ENCODE measurements at places on chromosomes 1 and 21.

- no peak for DNase-seq
Measured at GRCh38 chr1:226979517-226980121, 39.5 kb downstream of the COQ8A start.

DNA sequence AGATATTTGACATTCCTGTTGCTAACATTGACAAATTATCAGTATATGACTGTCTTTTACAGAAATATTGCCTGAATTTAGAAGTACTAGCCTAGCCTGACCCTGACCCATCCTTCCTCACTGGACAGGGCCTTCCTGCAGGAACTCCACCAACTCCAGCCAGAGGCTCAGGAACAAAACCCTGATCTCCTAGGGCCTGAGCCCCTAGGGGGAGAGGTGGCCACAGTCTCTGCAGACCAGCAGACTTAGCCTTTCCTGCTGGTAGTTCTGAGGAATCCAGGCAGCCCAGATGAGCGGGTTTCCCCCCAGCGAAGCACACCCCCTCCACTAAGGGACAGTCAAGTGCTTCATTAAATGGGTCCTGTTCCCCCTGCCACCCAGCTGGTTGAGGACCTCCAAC is 44.3 kb upstream of the LRIF1 start:
- no peak for DNase-seq

DNA sequence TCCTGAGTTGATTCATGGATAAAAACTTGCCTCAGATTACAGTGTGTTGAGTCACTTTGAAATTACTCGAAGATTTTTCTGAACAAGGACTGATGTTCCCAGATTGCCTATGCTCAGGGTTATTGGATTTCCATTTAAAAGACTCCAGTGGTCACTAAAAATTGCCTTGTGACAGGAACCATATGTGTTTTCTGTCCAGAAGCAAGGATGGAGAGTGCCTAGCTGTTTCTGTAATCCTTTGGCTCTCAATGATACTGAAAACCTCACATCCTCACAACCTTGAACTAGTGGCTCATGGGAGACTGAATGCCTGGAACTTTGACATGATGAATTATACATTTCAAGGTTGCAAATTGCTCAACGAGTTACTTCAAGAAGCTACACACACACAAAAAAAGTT is 1271.8 kb downstream of the BRINP3 start:
- no peak for DNase-seq

DNA sequence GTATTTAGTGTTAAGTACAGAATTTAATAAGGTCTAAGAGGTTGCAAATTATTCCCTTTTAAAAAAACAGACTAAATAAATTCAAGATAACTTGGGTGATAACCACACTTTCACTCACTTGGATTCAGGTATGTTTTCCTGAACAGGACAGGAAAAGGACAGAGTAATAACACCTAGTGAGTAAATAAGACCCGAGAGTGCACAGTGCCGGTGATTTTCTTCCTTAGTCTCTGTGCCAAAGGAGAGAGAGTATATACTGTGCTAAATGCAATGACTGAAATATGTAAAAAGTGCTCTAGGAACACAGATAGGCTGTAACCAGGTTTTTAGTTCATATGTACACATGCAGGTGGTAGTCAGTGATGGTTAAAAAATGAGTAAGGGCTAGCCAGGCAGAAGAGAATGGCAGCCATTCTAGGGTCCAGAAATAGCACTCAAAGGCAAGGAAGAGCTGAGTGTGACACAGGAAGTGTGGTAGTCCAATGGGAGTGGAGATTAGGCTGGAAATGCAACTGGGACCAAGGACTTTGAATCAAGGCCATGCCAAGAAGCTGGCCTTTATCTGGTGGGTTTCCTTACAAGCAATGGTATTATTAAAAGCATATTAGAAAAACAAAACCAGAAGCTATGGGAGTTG is 58.1 kb downstream of the NRIP1 start:
- DNase-seq: no peak

DNA sequence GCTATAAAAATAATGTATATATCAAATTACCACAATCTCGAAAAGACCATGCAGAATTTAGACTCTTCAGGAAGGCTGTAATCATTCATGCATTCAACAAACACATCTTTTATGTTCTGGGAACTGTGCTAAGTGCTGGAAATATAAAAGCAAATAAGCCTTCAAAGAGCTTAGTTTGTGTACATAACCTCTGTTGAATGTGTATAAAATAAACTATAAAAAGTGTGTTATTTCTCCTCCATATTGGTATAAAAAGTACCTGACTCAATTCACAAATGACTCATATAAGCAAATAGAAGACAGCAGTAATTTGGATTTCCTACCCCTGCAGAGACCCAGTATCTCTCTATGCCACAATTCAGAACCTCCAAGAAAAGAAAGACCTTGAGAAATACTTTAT is 36.8 kb downstream of the RAB3GAP2 start:
- no peak for DNase-seq

GRCh38 chr1:51534447-51534846 is 15.4 kb upstream of the EPS15 start:
- no peak for DNase-seq

- DNase-seq: no peak
Measured at GRCh38 chr1:152000964-152001630, 7.4 kb upstream of the S100A10 start.

DNA sequence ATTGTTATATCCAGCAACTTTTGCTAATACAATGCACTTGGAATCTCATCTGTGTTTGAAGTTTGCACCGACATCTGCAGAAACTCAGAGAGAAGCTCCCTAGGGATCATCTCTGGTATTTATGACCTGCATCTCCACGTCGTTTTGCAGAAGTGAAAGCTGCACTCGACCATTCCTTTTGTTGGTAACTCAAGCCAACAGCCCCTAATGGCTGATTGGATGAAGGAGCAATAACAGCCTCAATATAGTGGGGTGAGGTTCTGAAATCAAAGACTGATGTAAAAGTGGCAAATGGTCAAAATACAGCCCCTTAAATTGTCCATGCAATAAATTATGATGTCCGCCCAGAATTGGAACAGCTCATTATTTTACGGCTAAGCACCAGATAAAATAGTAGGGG is 344.2 kb upstream of the KAZN start:
- DNase-seq: no peak

DNA sequence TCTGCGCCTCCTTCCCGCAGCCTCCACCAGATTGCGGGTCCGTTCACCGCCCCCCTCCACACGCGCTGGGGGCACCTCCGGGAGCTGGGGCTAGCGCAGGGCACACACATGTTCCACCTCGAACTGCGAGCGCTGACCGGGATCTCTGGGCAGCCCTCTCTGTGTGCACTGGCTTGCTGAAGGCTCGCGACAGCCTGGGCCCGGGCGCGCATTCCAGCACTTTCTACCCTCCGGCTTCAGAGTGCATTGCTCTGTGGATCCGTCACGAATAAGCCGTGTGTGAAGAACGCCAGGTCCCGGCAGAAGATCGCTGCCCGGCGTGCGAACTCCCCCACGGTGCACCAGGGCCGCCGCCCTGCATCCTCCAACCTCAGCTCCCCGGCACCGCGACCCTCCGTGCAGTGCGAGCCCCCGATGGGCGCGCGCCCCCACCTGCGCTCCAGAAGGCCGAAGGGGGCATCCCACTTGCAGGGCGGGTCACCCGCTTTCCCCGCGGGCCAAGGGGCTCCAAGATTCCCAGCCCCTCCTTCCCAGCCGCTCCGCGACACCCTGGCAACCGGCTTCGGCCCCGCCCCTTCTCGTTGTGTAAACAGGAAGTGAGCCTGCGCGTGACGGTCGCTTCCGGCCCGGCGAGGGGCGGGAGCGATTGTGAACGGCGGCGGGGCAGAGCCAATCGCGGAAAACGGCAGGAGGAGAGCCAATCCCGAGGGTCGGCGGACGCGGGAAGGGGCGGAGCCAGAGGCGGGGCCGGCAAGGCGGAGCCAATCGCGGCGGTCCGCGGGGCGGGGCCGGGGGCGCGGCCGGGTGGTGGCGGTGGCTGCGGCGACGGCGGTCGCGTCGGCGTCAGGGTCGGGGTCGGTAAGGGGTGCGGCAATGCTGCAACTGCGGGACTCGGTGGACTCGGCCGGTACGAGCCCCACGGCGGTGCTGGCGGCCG is at the start of gene TPRG1L:
Gene TPRG1L, plus strand, starts transcription at position 816 of the 937 bp plus-strand sequence. Its CDS starts 58 bp downstream, at position 874.
- DNase-seq: peak; percentile 89

DNA sequence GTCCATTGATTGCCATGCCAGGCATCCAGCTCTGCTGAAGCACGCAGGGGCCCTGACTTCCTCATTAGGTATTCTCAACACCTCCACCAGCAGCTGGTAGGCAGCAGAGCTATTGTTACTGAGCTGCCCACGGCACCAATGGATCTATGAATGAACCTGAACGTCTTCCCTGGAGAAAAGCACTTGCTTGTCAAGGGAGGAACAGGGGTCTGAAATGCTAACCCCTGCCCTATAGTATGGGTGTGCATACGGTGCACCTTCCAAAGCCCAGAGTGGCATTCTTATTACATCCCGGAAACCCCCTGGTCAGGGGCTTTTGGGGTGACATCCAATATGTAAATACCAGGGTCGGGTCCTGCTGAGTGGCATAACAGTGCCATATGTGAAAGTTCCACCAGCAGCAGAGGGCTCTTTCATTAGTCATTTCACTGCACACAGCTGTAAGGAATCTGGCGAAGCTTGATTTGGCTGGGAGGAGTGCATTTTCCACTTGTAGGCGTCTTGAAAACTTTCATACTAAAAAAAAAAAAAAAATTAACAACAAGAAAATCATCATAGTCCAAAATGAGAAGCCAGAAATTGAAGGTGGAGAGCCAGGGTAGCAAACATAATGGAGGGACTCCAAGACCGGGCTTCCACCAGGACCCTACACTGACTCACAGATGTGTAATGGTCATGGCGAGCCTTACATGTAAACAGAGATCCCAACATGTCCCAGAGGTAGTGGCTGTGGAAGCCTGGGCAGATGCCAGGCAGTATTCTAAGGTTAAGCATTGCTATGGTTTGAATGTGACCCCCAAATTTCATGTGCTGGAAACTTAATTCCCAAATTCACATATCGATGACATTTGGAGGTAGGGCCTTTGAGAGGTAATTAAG is 58.8 kb upstream of the PRDX6 start:
- no peak for DNase-seq

GRCh38 chr21:35229290-35229689 is 180.2 kb upstream of the RUNX1 start:
- DNase-seq: no peak

- DNase-seq: no peak
Measured at GRCh38 chr1:245510144-245510543, 355.4 kb downstream of the KIF26B start.

DNA sequence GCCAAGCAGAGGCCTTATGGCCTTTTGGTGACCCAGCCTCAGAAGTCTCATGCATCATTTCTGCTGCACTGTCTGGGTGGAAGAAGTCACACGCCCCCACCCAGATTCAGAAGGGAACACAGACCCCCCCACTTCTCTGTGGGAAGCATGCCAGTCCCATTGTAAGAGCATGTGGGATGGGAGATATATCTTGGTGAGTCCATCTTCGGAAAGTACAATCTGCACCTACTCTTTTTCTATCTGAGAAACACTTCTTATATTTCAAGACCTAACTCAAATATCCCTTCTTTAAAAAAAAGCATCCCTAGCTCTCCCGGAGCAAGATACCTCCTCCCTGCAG is 159.6 kb upstream of the FGGY start:
- no peak for DNase-seq

DNA sequence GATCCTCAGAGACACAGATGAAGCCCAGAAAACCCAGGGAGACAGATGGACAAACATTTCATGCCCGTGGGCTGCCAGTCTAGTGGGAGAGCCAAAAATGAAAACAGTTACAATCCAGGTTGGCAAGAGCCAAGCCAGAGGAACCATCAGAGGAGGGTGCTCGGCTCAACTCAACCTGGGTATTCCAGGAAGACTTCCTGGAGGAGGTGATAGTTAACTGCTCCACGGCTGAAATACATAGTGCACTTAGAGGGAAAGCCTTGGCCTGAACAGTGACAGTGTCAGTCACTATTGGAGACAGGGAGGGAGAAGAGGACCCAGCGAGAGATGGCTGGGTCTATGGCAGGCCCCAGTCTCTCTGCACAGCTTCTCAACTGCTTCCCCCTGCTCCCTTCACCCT is 1.9 kb downstream of the ARHGEF19 start:
- no peak for DNase-seq

DNA sequence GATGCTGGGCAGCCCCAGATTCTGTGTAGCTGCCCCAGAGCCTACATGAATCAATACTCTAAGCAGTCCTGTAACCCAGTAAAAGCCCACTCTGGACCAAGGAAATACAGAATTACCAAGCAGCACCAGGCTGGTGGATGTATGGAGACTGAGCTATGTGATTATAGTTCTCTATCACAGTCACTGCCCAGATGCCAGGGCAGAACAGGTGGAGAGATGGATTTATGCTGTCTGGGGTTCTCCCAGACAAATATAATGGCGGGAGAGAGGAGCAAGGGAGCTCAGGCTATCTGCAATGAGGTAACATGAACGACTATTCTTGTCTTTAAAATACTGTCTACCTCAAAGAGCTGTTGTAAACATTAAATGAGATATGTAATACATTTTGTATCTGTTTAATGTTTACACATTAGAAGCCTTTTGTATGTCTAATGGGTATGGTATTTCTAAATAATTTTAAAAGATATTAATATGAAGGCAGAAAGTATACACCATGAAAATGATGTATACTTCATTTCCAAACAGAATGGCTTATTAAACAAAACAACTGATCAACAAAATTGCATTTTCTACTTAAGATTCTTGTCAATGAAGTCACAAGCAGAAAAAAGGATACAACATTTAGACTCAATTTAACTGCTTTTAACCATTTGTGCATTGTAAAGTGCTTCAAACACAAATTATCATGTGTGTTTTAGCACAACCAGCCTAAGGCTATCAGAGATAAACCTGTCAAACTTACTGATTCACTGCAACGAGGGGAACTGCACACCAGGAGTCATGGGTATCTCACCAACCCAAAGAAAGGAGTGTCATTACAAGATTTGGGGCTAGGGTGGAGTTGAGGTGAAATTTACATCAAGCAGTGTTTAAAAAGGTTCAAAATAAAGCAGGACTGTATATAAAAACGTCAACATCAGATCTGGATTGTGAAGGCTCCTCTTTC is 3.0 kb downstream of the SDE2 start:
- no peak for DNase-seq

- DNase-seq: no peak
Measured at GRCh38 chr21:31900121-31900895, 27.5 kb downstream of the HUNK start.

GRCh38 chr1:89254658-89255287 is 17.9 kb downstream of the GBP5 start:
- DNase-seq: peak; percentile 88

DNA sequence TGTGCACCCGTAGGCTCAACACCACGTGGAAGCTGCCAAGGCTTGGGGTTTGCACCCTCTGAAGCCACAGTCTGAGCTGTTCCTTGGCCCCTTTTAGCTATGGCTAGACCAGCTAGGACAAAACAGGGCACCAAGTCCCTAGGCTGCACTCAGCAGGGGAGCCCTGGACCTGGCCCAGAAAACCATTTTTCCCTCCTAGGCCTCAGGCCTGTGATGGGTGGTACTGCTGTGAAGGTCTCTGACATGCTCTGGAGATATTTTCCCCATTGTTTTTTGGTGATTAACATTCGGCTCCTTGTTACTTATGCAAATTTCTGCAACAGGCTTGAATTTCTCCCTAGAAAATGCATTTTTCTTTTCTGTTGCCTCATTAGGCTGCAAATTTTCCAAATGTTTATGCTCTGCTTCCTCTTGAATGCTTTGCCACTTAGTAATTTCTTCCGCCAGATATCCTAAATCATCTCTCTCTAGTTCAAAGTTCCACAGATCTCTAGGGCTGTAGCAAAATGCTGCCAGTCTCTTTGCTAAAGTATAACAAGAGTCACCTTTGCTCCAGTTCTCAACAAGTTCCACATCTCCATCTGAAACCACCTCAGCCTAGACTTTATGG is 69.0 kb upstream of the KRTAP19-8 start:
- DNase-seq: no peak

GRCh38 chr1:176950736-176951324 is 213.7 kb downstream of the ASTN1 start:
- DNase-seq: no peak

GRCh38 chr1:246170574-246171261 is 336.4 kb downstream of the SMYD3 start:
- DNase-seq: no peak

Measured in foreskin melanocyte (primary cell).